Renal cortical epithelial cell (primary cell): ENCODE measurements at places on chromosomes 2 and 18.

DNA sequence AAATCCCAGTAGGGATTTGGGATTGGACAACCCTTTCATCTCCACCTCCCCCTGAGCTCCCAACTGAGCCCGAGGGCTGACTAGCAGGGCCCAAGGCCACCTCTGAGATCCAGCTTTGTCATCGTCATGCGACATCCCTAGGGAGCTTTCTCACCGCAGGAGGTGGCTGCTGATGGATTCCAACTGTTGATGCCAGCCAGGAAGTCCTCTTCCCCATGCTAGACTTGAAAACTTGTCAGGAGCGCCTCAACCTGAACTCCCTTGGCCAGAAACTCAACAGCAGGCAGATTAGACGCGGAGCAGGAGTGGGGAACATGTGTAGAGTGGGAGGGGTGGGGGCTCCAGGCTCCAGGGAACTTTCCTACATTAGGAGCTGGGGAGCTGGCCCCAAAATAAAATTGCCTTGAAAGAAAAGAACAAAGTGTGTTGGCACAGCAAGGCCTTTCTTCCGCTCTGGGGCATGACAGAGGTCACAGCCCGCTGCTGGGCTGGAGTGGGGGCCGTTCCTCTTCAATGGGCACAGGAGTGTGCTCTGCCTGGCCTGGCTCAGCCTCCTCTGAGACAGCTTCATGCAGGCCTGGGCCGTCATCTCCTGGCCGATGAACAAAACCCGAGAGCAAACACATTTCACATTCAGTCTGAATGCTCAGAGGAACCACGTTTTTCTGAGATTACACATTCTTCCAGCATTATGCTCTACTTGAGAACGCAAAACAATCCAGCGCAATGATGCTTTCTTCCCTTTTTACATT is 34.5 kb downstream of the EMILIN2 start:
- peak; percentile 89 for DNase-seq

DNA sequence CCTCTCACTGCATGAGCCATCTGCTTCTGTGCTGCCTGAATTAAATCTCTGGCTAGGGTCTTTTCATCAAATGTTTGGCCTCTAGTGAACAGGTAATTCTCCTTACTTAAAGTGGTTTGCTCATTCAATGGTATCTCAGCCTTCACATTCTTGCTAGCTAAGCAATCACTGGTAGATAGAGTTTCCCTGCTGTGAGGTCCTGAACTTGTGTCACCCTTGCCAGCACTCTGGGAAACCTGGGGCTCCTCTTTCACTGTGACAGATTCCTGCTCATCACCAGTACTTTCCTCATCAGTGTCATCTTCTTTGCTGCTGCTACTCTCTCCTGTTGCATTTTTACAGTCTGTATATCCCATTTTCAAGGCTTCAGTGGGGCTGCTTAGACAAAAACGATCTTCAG is 69.1 kb upstream of the DTNB start:
- no peak for DNase-seq

DNA sequence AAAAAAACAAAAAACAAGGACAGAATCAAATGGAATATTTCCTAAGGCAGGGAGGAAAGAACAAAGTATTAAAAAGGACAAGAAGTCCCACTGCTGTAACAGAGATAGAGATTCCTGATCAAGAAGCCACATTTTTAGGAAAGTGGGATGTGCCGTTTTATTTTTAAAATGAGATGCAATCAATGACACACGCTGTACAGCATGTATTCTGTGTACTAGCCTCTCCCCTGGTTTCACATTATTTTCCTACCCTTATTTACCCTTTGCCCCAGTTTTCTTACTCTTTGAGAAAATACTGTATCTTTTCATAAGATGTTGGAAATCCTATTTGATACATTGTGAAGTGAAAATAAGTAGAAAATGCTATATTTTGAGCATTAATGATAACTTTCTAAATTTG is 45.8 kb downstream of the E2F6 start:
- DNase-seq, result no peak

GRCh38 chr2:204255071-204255470 is 290.2 kb upstream of the PARD3B start:
- DNase-seq, result no peak

DNA sequence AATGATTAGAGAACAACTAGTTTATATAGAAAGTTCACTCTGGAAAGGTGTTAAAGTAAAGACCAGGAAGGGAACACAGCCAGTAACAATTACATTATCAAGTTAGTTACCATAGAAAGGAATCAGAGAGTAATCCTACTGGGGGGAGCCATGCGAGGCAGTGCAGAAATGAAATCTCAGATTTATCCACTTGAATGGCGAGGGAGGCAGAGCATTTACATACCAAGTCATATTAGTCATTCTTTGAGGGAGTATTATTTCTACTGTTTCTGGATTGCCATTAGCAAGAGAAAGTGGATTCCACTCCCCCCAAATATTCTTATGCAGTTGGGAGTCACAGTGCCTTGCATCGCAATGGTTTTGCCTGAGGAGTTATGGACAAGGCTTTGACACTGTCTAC is 472.7 kb upstream of the TRIB2 start:
- peak; percentile 58 for DNase-seq
